ENCODE measurements at places on chromosomes 7 and 10.
A peak's percentile ranks its signal among the peaks of the same experiment; 100 is the strongest.

DNA sequence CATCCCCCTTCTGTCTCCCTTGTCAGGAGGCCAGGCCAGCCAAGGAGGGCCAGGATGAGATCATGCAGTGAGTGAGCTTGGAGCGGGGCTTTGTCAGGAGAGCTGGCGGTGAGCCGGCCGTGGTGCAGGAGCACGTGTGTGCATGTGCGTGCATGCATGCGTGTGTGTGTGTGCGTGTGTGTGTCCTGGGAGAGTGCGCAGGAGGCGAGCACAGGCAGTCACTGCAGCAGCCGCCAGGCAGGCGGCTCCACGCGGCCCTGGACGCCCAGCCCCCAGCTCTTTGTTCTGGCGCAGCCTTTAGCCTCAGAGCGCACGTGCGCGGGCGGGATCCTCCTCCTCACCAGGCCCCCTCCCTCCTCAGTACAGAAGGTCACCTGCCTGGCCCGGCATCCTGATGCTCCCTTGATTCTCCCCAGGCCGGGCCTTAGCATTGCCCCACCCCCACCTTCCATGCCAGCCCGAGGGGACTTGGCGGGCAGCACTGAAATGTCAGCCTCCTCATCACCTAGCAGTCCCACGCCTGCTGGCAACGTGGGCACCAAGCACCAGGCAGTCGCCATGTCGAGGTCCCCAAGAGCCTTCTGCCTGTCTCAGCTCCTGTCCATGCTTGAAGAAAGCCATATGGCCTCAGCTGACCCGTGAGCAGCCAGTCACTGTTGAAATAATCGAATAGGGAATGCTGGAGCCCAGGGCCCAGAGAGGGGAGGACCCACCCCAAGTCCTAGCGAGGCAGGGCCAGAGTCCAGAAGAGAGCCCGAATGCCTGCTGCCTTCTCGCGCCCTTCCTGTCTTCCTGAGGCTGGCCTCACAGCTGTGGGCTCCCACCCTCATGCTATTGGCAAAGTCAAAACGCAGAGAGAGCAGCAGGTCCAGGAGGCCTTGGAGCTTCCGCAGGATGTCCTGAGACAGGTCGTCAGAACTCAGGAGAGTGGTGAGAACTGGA lies 125.9 kb upstream of the PPIF start:
- DNase-seq: peak; percentile 81

GRCh38 chr10:68871731-68872342 lies 29.3 kb upstream of the DDX50 start:
- no peak for DNase-seq

DNA sequence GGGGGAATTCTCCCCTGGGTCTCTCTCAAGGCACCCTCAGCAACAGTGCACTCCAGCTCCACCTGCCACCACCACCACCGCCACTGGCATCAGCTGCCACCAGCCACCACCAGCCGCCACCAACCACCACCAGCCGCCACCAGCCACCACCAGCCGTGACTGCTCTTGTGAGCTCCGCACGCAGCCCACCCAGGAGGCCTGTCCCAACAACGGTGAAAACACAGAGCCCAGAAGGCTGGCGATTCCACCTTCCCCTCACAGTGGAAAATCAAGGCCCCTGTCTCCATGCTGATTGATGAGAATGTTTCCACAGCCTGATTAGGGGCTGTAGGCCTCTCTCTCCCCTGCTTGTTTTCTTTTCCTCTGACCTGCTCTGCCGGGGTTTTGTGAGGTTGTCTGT lies 41.1 kb downstream of the COBL start:
- DNase-seq: no peak

- DNase-seq: peak; percentile 29
Observed at GRCh38 chr10:132500781-132501415, 36.7 kb upstream of the INPP5A start.

DNA sequence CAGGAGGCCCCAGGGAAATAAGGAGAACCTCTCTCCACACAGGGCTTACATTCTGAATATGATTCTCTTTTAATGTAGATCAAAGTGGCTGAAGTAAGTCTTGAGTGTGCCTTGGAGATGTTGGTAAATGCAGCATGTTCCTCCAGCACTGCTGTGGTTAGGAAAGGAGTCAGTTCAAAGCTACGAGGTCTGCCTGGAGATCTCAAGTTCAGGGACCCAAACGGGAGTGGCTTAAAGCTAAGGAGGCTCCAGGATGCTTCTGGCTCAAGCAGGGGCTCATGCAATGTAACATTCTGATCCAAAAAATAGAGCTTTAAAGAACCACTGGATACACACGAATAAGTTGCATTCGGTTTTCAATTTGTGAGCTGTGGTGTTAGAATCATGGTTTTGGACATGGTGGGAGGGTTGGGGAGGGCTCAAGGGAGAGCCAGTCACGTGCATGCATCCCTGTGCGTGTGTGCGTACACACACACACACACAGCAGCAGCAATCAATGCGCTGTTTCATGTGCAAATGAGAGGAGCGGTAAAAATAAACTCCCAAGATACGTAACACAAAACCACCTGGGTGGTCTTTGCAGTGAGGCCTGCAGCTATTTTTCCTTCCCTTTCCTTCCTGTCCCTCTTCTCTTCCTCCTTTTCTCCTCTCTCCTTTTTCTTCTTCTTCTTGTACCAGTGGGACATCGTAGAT lies 70.5 kb downstream of the AOAH start:
- no peak for DNase-seq

DNA sequence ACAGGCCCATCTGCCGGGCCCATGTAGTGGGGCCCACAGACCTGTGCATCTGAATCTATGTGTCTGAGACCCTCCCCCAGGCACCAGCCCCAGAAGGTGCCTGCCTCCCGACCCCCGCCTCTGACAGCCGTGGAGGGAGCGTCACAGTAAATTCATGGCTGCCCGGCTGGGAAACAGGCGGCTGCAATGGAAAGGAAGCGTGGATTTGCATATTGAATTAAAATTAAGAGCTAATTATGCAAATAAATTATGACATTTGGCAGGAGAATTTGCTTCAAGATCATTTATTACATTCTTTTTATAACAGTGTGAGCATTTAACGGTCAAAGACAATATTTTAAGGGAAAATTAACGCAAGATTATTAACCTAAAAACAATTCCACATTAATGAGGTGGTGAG lies 92.3 kb downstream of the HIF1AN start:
- peak; percentile 39 for DNase-seq

GRCh38 chr7:284762-285722 lies 4.9 kb upstream of the FOXL3 start:
- peak; percentile 69 for DNase-seq

DNA sequence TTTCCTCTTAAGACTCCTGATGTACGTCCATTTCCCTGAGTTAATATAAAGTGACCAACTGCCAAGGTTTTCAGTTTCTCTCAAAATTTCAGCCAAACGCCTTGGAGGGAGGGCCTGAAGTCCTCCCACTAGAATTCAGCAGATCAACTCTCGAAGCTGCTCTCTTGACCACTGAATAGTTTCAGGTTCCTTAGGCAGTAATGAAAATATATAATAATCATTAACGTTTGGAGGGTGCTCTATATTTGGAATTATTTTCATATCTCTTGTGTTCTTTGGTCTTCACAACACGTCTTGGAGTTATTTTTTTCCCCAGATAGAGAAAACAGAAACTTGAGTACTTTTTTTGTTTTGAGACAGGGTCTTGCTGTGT lies 123.6 kb upstream of the SFMBT2 start:
- no peak for DNase-seq

- DNase-seq: no peak
Observed at GRCh38 chr10:48716416-48716815, 31.7 kb downstream of the WDFY4 start.

DNA sequence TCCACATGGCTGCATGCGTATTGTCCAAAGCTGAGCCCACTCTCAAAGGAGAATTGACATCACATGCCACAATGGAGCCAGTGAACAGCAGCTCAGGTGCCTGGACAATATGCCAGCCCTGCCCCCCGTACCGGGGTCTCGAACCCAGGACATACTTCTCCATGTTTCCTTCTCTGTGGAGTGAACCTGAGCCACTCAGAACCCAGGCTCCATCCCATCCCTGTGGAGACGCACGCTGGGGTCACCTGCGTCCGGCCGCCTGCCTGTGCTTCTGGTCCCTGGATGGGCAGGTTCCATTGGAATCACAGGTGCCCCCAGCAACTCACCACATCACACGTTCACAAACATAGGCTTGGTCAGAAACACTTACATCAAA lies 229.8 kb downstream of the DNAJB6 start:
- DNase-seq: peak; percentile 69

DNA sequence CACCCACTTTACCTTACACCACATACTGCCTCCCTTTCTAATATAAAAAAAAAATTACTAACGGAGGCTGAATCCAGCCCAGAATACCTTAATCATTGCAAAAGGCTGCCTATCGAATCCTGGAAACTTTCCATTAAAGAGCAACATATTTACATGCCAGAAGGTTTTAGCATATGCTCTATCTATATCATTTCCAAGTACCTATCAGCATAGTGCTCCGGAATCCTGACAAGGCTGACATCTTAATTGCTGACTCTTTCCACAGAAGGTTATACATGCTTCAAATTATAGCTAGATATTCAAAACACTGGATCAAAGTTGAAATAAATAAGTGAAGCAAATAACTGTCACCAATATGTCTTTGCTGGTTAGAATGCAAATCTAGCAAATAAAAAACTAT lies 170.9 kb upstream of the CDK1 start:
- DNase-seq: no peak

DNA sequence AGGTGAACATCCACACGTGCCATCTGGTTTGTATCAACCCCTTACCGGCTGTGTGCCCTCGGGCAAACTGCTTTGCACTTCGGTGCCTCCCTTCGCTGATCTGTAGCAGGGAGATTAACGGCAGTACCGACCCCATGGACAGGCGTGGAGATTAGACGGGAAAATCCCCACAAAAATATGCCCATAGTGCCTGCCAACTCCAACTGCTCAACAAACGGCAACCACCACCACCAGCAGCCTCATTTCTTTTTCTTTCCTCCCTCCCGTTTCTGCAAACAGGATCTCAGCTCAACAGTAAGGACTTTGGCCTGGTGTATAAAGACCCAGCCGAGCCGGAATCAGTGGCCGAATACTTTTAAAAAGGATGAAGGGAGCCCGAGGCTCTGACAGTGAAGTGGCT lies 31.0 kb downstream of the CHST15 start:
- no peak for DNase-seq

DNA sequence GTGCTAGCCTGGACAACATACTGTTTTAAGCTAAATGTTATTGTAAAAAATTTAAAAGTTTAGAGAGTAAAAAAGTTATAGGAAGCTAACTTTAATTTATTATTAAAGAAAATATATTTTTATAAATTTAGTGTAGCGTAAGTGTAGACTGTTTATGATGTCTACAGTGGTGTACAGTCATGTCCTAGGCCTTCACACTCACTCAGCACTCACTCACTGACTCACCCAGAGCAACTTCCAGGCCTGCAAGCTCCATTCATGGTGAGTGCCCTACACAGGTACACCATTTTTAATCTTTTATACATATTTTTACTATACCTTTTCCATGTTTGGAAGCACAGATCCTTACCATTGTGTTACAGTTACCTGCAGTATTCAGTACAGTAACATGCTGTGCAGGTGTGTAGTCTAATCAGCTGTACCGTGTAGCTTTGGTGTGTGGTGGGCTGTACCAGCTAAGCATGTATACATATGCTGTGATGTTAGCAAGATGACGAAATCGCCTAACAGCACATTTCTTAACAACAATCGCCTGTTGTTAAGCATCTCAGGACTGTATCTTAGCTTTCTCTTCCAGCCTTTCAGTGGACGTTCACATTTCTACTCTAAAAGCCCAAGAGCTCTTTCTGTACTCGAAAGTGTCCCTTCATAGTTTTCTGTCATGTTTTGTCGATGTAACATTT lies 12.5 kb downstream of the RNF32 start:
- no peak for DNase-seq

- no peak for DNase-seq
Observed at GRCh38 chr7:149329766-149330334, 67.9 kb downstream of the ZNF783 start.

- DNase-seq: no peak
Observed at GRCh38 chr10:104580321-104580720, 60.8 kb upstream of the SORCS3 start.

DNA sequence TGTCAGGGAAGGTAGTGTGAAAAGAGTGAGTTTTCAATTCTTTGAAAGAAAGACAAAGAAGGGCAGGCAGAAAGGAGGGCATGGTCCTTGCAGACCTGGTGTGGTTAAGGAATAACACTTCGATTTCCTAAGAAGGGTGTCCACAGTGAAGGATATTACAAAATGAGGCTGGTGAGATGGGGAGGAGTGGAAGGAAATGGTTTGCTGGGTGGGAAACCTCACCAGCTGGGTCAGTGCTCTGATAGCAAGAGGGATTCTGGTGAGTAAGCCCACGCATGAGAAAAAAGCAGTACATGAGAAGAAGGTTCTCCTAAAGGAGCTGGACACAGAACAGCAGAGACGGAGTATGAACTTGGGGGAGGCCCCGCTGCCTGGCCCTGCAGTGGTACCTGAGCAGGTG lies 230.6 kb upstream of the PLXNA4 start:
- no peak for DNase-seq

DNA sequence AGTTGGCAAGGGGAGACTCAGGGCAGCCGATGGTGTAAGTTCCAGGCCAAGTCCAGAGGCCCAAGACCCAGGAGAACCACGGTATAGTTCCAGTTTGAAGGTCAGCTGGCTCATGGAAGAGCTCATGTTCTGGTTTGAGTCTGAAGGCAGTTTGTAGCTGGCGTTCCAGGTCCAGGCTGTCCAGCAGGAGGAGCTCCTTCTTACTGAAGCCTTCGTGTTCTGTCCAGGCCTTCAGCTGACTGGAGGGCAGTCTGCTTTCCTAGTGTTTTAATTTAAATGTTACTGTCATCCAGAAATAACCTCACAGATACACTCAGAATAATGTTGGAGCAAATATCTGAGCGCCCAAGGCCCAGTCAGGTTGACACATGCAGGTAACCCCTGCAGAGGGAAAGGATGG lies 4.2 kb downstream of the SUN1 start:
- no peak for DNase-seq

DNA sequence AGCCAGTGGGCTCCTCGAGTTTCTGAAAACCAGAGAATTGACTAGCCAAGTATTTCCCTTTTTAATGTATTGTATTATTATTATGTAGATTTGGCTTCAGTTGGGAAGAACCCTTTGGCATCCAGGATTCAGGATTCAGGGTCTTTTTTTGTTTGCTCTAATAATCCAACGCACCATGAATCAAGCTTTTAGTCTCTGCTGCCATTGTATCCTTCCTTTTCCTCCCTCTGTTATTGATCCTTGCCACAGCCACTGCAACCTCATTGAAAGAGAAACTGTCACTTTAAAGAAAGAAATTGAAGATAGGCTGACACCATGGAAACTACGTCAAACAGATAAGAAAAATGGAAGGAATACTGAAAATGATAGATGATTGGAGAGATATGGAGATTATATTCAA lies 150.0 kb downstream of the CHRM2 start:
- no peak for DNase-seq
